ENCODE measurements at places on chromosomes 3 and 15.
A peak's percentile ranks its signal among the peaks of the same experiment; 100 is the strongest.

GRCh38 chr3:148528024-148528423, 169.7 kb upstream of the AGTR1 start:
- DNase-seq = no peak

DNA sequence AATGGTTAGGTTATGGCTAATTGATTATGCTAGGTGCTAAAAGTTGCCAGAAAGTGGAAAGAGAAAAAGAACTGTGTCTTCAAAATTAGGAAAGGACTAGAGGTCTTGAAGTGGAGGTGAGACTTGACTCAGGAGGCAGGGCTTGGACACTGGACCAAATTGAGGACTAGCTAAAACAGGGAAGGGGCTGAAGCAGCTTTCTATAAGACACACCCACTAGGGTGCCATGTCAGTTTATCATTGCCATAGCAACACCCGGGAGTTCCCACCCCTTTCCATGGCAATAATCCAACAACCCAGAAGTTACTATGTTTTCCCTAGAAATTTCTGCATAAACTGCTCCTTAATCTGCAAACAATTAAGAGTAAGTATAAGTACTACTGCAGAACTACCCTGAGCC, 42.9 kb upstream of the MITF start:
- DNase-seq = no peak

GRCh38 chr3:170469151-170470062, 50.7 kb downstream of the CLDN11 start:
- DNase-seq = no peak

DNA sequence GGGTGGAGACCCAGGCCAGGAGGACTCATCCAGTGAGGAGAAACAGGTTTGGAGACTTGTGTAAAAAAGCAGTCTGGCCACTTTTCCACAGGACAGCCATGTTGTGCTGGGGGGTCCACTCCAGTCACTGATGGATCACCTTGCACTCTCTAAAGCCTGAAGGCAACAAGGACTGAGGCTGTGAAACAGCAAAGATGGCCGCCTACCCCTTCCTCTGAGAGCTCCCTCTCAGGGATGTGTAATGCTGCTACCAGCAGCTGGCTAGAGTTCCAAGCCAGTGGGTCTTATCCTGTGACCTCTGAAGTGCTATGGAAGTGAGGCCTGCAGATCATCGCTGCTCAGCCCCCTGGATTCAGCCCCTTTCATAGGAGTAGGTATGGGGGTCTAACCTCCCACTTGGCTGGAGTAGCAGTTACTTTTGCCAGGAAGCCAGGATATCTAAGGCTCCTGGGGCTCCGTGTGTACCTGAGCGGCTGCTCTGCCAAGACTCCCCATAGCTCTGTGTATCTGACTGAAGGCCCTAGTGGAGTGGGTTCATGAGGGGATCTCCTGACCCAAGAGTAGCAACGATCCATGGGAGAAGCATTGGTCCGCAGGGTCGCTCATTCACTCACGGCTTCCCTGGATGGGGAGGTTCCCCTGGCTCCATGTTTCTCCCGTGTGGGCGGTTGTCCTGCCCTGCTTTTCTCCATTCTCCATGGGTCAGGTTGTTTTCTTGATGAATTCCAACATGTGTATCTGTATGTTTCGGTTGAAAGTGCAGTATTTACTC, 69.9 kb upstream of the TNFSF10 start:
- peak; percentile 16 for DNase-seq

DNA sequence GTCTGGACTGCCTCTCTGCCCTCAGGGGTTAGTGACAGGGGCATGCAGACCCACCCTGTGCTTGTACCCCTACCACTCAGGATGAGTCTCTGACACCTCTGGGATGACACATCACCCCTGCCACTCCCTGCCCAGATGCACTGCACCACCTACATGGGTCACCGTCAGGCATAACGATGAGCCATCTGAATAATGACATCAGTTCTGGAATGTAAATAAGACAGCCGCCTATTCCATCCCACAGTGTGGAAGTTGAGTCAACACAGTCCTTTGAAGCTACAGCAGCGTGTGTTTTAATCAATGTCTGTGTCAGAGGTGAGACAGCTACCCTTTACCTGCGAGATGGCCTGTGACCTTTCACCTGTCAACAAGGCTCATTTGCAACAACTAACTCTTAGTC, 268.7 kb upstream of the ARRDC4 start:
- no peak for DNase-seq

- DNase-seq = no peak
Observed at GRCh38 chr15:80188251-80188650, 35.5 kb downstream of the FAH start.

- DNase-seq = no peak
Observed at GRCh38 chr3:158725348-158726011, 6.8 kb downstream of the RARRES1 start.

- no peak for DNase-seq
Observed at GRCh38 chr3:111112913-111113312, 41.3 kb downstream of the NECTIN3 start.

DNA sequence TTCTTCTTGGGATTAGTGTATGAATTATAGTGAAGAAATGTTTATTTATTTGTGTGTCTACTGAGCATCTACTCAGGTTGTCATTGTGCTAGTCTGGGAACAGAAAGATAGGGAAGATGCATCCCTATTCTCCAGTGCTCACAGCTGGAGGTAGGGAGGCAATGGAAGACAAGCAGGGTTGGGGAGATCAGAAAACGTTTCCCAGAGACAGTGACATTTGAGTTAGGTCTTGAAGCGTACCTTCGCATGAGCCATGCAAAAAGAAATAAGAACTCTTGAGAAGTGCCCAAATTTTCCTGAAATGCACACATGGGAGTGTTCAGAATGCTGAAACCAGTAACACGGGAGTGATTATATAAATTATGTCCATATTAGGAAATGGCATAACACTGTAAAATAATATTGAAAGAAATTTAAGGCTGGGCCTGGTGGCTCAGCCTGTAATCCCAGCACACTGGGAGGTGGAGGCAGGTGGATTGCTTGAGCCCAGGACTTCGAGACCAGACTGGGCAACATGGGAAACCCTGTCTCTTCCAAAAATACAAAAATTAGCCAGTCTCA, 5.3 kb upstream of the CEMIP start:
- no peak for DNase-seq

- DNase-seq = no peak
Observed at GRCh38 chr3:66004244-66004643, 34.5 kb downstream of the MAGI1 start.

GRCh38 chr3:128436214-128436613, 30.5 kb downstream of the DNAJB8 start:
- DNase-seq = no peak

- no peak for DNase-seq
Observed at GRCh38 chr3:13512451-13512850, 32.3 kb downstream of the HDAC11 start.

DNA sequence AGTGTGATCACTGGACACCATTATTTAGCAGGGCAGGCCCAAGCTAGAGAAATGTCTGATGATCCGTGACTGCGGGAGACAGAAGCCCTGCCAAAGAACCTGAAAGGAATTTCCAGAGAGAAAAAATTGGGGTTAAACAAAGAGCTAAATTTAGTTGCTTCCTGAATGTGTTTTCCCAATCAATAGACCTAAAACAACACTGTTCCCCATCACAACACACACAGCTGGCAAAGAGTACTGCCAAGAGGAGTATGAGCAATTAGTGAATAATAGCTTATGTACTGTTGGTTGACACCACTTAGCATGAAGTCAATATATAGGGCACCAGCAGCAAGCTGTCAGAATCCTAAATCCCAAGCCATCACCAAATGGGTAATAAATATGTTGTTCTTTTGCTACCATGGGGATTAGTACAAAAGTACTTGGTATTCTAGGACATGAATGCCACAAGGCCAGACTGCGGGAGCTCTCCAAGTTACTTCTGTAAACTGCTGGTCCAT, 35.7 kb downstream of the CLK3 start:
- no peak for DNase-seq

Measured in NB4 (cell line).